ENCODE measurements at places on chromosomes 13 and 19.

DNA sequence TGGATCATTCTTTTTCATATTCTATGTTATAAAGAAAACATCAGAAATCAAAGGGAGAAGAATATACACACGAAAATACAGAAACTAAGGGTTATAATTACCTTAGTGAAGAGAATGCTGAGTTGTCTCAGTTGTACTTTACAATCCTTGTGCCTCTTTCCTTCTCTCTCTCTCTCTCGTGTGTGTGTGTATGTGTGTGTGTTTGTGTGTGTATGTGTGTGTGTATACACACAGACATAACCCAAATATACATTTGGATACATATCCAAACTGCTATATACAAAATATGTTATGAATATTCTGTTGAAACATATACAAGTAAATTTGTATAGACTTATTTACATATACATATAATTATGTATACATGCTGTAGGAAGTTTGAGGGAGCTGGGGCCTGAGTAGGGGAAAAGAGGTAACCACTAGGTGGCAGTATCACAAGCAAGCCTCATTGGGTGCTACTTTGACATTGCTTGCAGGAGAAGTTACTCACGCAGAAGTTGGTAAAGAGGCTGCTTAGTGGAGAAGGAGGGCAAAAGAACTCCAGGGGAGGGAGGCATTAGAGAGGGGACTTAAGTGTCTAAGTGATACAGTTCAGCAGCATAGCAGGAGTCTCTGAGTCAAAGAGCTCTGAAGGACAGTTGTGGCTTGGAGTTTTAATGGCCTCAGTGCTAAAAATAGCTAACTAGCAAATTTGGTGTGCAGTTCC is 465.1 kb upstream of the PCDH20 start:
- DNase-seq = peak; percentile 51

DNA sequence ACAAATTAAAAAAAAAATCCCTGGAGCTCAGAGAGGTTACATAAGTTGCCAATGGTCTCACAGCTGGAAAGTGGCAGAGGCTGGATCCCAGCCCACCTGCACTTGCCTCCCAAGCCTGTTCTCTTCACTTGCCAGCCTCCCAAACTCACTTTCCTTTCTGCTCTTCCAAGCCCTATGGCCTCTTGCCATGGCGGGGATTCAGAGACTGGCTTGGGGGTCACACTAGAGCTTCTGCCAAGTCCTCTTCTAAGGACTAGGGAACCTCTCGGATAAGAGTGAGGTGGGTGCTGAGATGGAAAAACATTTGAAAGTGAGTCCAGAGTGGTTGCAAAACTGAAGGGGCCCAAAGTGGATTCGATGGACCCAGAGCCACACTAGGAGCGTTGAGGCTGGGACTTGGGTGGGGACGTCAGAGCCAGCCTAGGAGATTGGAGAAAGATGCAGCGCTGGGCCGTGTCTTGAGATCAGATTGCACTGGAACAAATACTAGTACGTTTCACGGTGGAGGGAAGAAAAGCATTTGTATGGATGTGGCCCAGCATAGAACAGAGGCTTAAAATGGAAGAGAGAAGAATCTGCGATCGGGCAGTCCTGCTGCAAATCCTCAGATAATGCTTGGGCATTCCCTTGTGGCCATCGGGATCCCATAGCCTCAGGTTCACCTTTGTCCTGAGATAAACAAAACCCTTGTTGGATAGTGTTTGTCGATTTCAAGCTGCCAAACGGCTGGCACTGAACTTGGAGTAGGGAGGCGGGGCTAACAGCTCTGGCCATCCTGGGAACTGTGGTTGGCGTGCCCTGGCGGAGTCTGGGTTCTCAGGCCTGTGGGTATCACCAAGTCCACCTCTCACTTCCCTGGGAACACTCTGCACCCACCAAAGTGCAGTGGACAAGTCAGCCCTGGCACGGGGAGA is 84.8 kb downstream of the ING1 start:
- DNase-seq = no peak

GRCh38 chr13:22086597-22087330 is 415.9 kb downstream of the FGF9 start:
- DNase-seq = no peak

DNA sequence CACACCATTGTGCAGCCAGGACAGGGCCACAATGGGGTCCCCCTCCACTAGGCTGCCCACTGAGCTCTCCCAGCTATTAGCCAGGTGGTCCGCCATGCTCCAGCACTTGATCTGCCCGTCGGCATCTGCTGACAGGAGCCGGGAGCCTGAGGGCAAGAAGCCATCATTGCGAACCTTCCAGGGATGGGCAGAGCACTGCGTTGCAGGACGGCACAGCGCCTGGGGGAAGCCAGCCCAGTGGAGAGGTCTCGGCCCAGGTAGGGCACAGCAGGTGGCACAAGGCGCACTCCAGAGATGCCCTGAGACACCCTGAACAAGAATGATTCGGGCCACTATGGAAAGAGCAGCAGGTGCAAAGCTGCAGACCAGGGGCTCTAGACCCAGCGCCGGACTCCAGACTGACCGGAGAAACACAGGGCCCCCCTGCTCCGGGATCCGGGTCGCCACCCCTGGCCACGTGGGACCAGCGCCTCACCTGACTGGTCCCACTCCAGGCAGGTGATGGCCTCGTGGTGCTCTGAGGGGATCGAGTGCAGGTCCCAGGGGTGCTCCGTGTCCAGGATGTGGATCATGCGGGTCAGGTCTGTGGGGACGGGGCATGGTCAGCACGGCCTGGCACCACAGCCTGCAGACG is 3.2 kb downstream of the MED16 start:
- no peak for DNase-seq

GRCh38 chr19:35073516-35073915 is 32.0 kb downstream of the HPN start:
- no peak for DNase-seq

- no peak for DNase-seq
Observed at GRCh38 chr13:34772881-34773280, 169.2 kb upstream of the NBEA start.

DNA sequence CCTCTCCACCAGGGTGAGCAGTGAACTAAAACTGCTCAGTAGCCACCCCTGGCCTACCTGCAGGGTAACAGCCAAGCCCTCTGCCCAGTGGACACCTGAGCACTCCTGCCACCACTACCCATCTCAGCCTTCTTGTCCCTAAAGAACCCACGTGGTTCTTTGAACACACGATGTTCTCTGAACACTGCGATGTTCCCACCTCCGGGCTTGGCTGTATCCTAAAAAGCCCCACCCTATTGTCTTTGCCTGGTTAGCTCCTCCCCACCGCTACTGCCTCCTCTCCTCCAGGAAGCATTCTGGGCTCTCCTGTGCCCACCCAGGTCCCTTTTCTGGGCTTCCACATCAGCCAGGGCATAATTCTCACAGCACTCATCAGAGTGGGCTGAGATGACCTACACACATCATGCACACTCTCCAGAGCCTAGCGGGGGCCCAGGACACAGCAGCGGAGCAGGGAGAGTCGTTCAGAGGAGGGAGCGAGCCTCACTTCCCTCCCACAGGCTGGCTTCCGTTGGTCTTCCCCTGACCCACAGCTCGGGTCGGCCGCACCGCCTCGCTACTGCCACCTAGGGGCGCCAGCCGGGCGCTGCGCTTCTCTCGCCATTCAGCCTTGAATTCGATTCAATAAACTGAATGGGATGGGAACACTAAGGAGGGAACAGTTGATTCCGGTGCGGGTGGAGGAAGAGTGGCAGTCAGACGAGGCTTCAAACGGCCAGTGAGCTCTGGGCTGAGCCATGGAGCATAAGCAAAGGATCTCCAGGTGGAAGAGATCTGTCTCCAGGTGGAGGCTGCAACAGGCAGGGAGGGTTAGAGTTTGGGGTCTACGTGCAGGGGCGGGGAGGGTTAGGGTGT is 3.2 kb downstream of the ELAVL1 start:
- peak; percentile 82 for DNase-seq

GRCh38 chr13:106548064-106548696 is 12.7 kb upstream of the EFNB2 start:
- no peak for DNase-seq

- peak; percentile 75 for DNase-seq
Observed at GRCh38 chr19:38433268-38433733, at the start of gene RYR1. RYR1 (plus strand) TSS chr19:38433691; CDS start chr19:38433830, 139 bp downstream.

DNA sequence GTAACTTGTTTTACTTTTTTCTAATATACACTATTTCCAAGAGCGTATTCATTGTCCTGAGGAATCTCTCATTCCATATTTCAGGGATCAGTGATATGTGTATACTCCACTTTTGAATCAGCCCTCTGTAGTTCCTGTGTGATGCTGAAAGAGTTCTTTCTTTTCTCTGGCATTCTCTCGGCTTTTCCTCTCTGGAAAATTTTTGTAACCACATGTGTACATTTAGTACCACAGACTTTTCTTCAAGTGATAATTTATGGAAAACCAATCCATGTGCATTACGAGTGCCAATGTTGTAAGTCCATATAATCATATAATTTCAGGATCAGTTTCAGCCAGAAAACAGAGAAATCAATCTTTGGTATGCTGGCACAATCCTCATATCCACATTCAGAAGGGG is 102.2 kb upstream of the MBNL2 start:
- no peak for DNase-seq

All from RPMI8226 (cell line).